Urinary bladder (tissue), 4 donors: ENCODE measurements at places on chromosomes 5 and 9. TPM values are rescaled to one million over a fixed set of nuclear protein-coding genes. Genes with fewer than 3 reads are reported as not detected.

The GADD45G gene
- total RNA-seq: 3.9 TPM

GRCh38 chr9:136439481-136440408, at the start of gene INPP5E:
Gene INPP5E, minus strand, starts transcription at chr9:136439845. Its CDS starts 426 bp downstream, at chr9:136439419.
- no peak for DNase-seq

DNA sequence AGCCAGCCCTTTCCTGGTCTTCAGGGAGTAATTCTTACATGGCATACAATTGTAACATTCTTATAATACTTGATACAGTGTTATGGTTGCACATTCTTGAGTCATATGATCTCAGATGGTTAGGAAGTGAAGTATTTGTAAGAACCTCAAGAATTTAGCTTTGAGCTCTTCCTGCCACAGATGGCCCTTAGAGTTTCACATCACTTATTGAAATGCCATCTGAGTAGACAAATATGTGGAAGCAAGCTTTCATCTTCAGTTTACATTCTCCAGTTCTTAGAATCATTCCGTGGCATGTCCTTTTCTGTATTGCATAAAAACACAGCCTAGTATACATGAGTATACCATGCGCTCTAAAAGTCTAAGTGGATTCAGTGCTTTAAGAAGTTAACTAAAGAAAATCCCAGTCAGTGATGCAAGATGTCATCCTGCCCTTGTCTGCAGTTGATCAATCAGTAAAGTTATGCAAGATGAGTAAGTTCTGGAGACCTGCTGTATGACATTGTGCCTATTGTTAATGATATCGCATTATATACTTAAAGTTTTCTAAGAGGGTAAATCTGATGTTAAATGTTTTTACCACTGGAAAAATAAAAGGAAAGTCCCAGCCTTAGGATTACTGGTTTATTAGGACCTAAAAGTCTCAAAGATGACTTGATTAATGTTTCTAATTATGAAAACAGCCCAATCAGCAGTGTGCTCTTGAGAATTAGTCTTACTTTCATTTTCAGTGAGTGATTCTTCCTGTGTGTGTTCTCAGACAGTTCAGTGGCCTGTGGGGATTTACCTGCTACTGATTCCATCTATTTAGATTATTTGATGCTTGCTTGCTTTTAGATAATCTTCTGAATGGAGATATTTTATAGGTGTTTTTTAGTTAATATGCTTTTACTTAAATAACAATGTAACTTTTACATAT, 29.4 kb downstream of the RHOBTB3 start:
- no peak for DNase-seq

DNA sequence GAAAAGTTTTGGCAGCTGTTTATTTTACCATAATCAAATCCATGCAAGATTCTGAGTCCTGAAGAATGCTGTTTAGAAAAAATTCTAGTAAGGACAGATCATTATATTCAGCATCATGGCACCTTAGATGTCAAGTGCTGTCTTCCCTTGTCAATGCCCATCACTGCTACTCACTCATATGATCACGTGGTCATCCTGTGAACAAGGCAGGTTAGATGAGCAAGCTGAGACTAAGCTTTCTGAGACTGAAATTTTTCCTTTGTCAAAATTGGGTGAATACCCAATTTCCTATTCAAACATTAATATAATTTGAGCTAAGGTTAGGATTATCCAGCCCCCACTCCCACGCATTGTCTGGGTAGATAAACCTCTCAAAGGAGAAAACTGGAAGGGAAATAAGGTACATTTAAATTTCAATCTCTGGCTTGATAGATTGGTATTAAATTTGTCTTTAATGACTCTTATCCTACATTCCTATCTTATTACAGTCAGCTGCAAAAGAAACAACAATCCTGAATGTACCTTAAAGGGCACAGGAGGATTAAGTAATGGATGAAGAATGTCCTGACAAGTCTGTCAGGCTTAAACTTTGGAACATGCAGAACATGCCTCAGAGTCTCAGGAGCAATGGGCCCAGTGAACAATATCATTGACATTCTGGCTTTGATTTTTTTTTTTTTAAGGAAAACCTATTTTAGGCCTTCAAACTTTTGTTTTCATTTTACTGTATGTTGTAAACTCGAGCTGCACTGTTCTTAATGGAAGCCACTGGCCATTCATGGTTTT, 148.7 kb upstream of the RANBP3L start:
- DNase-seq: no peak

- no peak for DNase-seq
Measured at GRCh38 chr9:81080900-81081299, 608.4 kb downstream of the TLE1 start.

DNA sequence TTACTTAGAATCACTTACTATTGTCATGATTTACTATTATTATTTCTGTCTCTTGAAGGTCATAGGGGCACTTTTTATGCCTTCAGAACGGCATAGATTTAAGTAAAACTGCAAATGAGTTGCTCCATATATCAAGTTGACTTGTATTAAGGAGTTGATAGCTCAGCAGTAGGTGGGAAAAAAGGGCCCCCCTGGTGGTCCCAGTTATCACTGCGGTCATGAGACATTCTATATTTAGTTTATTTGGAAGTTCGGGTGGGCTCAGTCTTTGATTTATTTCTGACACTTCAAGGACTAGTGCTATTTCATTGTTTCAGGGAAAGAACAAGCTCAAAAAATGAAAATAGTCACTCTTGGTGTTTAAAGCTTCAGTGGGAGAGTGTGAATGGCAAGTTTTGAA, 159.3 kb downstream of the SLC24A2 start:
- DNase-seq: no peak

DNA sequence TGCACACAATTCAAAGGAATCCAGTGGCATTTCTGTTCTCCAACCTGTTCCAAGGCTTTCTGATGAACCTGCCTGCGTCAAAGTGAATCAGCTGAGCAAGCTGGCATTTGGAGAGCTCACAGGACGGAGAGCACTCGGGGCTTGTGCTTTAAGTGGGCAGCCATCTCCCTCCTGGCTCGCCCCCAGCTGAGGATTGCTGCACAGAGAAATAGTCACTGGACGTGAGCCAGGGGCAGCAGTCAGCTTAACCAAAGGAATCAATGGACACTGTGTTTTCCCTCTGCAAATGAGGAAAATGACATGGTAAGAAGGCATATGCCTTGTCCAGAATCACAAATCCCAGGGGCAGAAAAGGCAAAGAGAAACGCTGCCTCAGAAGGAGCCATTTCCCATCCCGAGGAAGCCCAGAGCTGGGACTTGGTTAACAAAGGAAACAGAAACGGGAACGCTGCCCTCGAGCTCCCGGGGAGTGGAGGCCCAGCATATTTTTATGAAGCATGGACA, 299.4 kb downstream of the ZSWIM6 start:
- no peak for DNase-seq

The PDE8B gene
- total RNA-seq: 2.9 TPM

- DNase-seq: no peak
Measured at GRCh38 chr5:654071-654778, 38.9 kb downstream of the TPPP start.

The ABCA1 gene
- 46.9 TPM for total RNA-seq

DNA sequence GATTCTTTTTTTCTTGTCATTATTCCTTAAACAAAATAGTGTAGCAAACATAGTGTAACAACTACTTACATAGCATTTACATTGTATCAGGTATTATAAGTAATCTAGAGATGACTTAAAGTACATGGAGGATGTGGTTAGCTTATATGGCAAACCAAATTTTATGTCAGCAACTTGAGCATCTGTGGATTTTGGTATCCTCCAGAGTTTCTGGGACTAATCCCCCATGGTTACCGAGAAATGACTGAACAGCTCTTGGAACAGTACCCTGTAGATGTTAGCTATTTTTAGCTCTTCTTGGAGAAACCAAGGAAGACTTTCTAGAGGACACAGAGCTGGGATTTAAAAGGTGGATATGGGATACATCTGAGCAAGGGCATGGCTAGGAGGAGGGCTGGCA, 157.6 kb upstream of the KLF4 start:
- DNase-seq: no peak

- DNase-seq: no peak
Measured at GRCh38 chr9:115012486-115012885, 82.1 kb upstream of the TNFSF8 start.

DNA sequence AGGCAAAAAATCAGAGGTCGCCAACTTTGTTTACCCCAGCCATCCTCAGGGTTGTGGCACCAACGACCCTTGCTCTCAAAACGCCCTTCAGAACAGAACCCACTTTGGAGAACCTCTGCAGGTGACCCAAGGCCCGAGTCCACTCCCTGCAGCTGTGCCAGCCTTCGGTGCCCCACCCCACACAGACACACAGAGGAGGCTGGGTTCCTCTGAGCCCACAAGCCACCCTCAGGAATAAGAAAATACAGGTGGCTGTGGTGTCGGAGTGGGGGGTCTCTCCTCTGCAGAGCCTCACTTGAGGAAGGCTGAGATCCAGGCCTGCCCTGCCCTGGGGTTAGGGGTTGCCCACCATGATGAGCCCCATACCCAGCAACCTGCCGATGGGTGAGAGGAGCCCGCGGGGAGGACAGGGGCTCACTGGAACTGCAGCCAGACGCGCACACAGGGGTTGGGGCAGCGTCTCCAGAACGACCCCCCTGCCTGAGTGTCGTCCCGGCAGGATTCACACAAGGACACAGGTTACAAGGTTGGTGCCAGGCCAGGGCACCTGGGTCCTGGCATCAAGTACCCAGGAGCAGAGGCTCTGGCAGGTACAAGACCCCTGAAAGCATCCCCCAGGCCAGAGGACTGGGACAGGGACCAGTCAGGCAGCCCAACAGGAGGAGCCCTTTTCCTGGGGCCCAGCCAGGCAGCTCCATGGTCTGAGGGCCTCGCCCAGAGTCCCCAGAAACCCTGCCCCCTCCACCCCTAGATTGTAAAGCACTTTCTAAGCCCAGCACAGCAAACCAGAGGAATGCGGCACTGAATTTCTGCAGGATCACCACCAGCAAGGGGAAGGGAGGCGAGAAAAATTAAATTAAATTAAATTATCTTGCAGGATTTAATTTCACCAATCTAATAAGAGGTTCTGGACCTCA, 40.0 kb downstream of the NACC2 start:
- DNase-seq: no peak

- DNase-seq: no peak
Measured at GRCh38 chr9:76441551-76442322, 17.2 kb upstream of the GCNT1 start.

The TUBB4B gene
- 57.9 TPM for total RNA-seq

DNA sequence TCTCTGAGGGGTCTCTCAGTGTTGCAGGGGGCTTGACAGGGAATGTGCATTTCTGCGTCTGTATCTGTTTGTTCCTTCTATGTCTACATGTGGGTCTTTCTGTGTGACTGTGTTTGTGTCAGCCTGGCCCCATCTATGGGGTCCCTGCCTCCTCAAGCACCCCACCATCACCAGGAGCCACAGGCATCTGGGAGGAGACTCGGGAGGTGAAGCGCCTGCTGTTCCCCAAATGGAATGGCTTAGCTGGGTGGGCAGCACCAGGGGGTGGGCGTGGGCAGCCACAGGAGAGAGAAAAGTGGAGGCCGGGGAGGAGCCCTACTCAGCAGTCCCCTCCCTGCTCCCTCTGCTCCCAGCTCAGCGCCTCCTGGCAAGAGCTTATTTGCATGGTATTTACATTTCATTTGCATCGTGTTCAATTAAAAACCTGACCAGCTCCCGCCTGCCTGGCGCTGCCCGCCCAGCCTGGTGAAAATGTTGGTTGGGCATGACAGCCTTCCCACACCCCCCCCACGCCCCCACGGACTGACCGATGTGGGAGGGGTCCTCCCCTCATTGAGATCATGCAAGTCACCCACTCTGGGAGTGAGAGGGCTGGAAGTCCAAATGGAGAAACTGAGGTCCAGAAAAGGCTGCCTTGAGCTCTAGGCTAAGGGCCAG, 50.5 kb downstream of the CXXC5 start:
- no peak for DNase-seq

The OR1J4 gene
- not detected for total RNA-seq

DNA sequence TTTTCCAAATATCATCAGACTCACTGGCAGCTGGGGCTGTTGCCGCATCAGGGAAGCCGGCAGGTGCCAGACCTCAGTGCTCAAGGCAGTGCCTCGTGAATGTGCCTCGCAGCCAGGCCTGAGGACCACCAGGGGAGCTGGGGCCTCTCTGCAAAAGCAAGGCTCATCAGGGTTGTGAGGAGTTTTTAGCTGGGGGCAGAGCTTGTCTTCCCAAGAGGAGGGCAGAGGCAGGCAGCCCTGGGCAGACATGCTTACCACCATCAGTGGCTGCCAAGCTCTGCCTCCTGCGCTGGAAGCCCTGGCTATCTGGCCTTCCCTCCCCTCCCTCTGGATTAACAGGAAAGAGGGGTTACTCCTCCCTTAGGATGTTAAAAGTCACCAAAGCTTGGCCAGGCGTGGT, 8.8 kb upstream of the TBC1D9B start:
- DNase-seq: no peak

DNA sequence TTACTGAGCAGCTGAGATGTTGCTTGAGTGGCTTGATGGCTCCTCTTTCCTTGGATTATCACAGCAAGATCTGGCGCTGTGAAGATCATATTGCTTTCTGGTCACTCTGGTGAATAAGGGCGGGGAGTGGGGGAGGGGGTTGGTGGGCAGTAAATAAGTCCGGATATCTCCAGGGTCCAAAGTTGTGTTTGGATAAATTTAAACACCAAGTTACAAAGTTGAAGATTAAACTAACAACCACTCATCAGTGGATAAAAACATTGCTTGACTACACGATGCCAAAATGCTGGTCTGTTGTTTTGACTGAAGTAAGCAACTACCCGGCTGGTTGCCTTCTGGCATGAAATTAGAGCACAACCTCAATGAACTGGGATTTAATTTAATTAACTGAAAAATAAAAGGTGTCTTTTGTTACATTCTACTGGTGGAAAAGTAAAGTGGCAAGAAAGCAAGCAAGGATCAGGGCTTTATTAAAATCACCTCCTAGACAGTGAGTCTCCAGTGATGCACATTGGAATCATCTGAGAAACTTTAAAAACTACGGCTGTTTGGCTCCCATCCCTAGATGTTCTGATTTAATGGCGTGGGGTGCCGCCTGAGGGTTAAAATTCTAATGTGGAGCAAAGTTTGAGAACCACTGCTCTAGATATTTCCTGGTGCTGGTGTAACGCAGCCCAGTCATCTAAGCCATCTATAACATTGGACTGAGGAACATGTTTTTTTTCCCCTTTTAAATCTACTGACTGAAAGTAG, 86.7 kb upstream of the AGXT2 start:
- DNase-seq: no peak

The ANXA2R gene
- total RNA-seq: 3.5 TPM

GRCh38 chr5:168360521-168361285, 69.3 kb downstream of the WWC1 start:
- DNase-seq: no peak

DNA sequence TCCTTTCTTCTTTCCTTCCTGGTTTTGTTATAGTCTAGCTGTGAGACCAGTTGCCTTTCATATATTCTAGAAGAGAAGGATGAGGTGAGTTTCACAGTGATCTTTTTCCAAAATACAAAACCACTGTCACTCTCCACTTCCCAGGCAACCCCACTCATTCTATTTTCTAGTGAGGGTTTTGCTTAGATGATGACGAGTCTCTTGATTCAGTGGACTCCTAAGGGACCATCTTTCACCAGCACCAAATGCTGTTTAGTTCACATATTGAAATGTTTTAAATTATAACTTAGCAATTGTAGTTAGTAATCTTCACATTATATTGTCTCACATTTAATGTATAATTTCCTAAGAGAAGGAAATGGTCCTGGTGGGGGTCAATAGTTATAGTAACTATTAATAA, 25.2 kb downstream of the PIK3R1 start:
- no peak for DNase-seq
